ENCODE measurements at places on chromosomes 7 and 10. TPM values are rescaled to one million over a fixed set of nuclear protein-coding genes. Genes with fewer than 3 reads are reported as not detected.

DNA sequence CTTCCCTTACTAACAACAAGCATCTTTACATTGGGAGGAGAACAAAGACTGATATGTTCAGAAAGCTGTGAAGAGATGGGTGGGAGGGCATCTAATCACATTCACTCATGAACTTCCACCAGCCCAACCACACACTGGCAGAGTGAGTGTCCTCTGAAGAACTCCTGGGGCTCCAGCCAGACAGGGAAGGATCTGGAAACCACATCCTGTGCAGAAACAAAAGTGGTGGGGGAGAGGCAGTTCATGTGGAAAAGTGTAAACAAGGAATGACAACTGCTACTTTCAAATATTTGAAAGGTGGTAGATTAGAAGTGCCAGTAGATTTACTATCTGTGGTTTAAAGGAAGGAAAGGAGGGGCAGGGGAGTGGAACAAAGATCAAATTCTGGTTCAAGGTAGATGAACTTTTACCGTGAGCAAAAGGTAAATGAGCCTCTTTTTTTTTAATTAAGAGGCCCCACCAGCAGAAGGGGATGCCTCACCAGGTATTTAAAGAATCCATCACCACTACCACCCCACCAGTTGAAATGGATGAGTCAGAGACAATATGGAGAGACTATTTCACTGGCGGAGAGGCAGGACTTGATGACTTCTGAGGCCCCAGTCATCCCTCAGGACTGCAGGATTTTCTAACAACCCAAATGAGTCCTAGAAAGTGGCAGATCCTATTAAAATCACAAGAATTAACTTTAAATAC lies 34.5 kb downstream of the GOT1 start:
- no peak for DNase-seq

- no peak for DNase-seq
Observed at GRCh38 chr10:60096761-60097513, 190.6 kb upstream of the CCDC6 start.

DNA sequence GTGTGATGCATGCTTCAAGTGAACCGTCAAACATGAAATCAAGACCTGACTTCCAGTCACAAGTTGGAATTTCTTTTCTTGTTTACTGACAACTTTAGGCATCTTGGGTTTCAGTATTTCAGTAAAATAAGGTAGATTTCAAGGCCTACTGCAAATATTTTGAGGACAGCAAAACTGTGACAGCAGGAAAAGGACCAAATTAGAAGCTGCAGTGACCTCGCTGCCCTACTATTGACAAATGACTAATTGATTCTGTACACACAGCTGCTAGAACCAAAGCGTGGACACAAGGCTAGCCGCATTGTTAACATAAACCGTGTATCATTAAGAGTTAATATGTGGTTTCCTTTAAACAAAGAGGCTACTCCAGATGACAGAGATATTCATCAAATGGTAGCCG lies 105.7 kb upstream of the SEC61G start:
- no peak for DNase-seq

- no peak for DNase-seq
Observed at GRCh38 chr10:4867520-4868356, 41.7 kb downstream of the AKR1E2 start.

DNA sequence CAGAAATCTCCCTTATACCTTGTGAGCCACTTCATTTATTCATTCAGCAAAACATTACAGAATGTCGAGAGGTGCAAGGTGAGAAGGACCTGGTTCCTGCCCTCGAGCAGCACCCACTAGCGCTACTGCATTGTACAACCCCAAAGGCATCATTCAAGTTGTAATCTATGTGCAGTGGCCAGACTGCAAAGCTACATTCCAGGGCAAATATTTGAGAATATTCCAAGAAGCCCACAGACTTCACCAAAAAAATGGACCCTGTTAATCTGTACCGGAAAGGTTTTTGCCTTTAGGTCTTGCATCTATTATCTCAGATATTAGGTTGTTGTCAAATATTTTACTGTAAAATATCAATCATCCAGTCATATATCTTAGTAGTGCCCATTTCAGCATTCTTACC lies 295.4 kb upstream of the FZD1 start:
- no peak for DNase-seq

GRCh38 chr7:37208528-37208927 lies 240.1 kb downstream of the ELMO1 start:
- peak; percentile 38 for DNase-seq

GRCh38 chr7:12741951-12742575 lies 54.6 kb downstream of the ARL4A start:
- DNase-seq = no peak

Gene TLX1
- 0.13 TPM for total RNA-seq

DNA sequence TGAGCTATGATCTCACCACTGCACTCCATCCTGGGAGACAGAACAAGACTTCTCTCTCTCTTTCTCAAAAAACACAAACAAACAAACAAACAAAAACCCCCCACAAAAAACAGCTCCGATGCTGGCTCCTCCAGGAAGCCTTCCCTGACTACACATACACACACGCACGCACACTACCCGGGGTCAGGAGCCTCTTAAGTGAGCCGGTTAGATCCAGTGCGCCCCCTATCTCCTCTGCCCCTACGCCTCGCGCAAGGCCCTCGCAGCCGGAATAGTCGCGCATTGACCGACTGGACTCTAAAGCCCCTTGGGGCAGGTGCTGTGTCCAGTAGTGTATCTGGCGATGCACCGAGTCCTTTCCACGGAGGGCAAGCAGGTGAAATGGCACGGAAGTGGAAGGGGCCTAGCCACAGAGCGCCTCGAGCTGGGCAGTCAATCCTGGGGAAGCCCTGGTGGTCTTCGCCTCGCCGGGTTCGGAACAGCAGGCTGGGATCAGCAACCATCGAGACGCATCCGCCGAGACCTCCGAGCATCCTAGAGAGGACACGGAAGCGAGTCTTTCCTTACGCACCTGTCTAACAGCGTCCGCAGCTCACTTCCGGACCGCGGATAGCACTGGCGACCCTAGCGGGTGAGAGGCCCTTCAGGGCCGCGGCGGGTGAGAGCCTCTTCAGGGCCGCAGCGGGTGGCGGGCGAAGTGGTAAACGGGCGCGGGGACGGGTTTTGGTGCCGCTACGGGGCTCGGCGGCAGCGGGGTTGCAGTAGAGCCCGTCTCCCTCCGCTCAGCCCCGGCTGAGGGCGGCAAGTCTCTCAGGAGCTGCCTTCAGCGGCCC lies at the start of gene ZSCAN25:
TSS of gene ZSCAN25 (plus strand) at position 588 of the 833 bp plus-strand sequence. CDS start 2,661 bp downstream, outside the sequence.
- peak; percentile 85 for DNase-seq

DNA sequence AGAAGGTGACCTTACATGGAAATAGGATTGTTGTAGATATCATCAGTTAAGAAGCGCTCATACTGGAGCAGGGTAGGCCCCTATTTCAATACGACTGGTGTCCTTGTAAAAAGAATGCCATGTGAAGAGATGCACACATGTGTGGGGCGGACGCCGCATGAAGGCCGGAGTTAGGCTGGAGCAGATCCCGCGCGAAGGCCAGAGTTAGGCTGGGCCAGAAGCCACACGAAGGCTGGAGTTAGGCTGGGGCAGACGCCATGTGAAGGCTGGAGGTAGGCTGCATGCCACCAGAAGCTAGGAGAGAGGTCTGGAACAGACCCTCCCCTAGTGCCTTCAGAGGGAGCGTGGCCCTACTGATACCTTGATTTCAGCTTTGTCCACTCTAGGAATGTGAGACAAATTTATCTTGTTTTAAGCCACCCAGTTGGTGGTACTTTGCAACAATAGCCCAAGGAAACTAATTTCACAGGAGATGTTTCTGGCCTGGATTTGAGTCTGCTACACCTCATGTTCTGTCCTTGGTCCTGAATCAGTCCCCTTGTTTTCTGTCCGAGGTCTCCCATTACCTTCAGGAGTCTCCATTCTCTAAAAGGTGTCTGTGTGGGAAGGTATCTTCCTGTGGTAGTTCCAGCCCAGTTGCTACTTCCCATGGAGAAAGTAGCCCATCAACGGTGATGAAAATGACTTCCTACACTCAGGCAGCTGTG lies 585.8 kb downstream of the LRMDA start:
- no peak for DNase-seq

GRCh38 chr10:77036993-77037734 lies 600.4 kb downstream of the KCNMA1 start:
- peak; percentile 24 for DNase-seq

GRCh38 chr7:25087855-25088254 lies 37.2 kb downstream of the CYCS start:
- no peak for DNase-seq

DNA sequence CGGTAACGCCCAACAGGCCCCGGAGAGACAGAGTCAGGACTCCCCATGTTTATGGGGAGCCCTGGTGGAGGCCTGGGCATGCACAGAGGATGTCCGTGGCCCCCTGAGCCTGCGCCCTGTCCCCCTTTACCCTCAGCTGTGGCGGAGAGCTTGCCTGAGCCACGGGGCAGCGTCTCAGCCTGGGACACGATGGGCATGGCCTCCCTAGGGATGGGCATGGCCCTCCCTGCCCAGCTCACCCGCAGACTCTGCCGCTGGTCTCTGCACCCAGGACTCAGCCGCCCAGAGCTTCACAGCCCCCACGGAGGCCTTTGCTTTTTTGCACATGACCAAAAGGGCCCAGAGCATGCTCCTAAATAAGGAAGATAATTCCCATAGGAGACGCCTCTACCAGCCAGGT lies 394.2 kb downstream of the PTPRN2 start:
- no peak for DNase-seq

DNA sequence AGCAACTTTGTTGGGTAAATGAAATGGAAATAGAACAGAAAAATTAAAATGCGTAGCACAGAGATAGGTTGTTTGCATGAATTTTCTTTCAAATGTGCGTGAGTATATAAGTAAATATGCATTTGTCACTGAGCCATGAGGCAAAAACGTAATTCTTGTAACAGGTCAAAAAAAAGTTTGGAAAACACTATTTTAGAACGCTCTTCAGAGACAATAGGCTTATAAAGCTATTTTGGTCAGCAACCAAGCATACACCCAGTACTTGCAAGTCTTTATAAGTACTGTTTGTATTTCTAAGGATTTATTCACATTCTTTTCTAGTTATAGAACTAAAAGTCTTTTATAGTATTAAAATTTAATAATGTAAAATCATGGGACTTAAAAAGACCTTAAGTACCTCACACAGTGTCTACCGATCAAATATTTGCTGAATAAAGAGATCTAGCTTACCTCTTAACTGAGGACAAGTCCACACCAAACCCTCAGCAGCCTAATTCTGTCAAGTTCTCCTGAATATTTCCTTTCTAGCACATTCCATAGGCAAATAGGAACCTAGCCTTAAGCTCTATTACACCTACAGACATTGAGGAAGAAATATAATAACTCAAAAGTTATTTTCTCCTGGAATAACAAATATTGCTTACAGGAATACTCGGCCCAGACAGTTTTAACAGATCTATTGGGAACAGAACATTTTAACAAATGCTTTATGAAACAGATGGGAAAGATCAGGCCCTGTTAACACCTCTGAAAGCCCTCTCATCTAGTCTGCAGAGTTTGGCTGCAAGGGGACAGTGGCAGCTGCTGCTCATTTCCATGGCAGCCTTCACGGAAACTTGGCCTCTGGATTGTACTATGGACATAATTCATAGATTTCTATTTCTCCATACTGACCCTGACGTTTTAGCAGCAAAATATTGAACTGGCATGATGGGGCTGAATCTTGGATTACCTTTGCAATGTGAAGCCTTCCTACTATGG lies 8.8 kb downstream of the CRPPA start:
- DNase-seq = no peak

Gene ANTXRL
- not detected for total RNA-seq

Gene VPS41
- 127 TPM for total RNA-seq

Gene CADPS2
- total RNA-seq = 1.6 TPM

GRCh38 chr7:115135769-115136410 lies 214.0 kb downstream of the MDFIC start:
- no peak for DNase-seq

DNA sequence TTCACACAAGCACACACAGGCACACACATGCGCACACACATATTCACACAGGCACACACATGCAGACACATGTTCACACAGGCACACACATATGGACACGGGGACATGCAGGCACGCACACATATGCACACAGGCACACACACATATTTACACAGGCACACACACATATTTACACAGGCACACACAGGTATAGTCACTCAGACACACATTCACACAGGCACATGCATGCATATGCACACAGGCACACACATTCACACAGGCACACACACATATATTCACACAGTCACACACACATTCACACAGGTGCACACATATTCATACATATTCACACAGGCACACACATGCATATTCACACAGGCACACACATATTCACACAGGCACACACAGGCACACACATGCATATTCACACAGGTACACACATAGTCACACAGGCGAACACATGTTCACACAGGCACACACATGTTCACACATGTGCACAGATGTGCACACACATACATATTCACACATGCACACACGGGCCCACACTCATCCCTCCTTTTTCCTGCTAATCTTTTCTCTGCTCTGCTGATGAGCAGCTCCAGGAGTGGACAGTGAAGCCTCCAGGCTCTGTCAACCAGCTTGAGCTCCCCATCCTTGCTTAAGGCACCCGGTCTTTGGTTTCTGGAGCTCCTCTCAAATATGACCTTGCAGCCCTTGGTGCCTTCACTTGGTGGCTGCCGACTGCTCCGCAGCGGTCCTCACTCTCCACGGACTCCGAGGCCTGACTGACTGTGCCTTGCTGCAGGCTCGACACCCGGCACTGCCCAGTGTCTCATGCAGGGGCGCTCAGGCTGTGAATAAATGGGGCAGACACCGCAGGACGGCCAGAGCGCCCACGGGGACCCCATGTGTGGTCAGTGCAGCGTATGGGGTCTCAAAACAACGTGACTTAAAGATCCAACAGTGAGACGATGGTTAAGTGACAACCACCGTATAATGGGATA lies 581.2 kb upstream of the MGMT start:
- no peak for DNase-seq

GRCh38 chr10:789831-790701 lies 100.6 kb upstream of the DIP2C start:
- no peak for DNase-seq

Gene MNX1
- total RNA-seq = 3.6 TPM

GRCh38 chr7:98168181-98168903 lies 42.9 kb upstream of the BHLHA15 start:
- DNase-seq = peak; percentile 61

Gene IGFBP1
- total RNA-seq = 0.33 TPM

- no peak for DNase-seq
Observed at GRCh38 chr10:86331861-86332260, 34.7 kb downstream of the GRID1 start.

GRCh38 chr7:94396037-94396431 lies 1.3 kb downstream of the COL1A2 start:
- DNase-seq = no peak

DNA sequence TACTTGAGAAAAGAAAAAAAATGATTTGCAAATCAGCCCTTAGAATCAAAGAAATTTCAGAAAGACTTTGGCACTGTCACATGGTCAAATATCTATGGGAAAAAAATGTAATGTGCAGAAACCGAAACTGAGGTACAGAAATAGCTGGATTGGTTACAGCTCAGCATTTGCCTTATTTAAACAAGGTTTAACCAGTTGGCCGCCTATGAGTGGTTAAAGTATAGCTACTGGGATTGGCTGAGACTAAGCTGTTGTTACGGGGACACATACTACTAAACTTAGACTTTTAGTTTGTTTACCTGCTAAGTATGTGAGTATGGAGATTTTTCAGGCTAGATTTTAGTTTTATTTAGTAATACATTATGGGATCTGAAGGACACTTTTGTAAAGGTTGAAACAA lies 38.6 kb downstream of the SFTPD start:
- DNase-seq = no peak
